ENCODE measurements at places on chromosomes 2 and 18. TPM values are rescaled to one million over a fixed set of nuclear protein-coding genes. Genes with fewer than 3 reads are reported as not detected.

The CDCA7 gene
- 128 TPM for total RNA-seq

The LRP2 gene
- total RNA-seq: 0.09 TPM

The NLRC4 gene
- total RNA-seq: 0.16 TPM

The C2orf92 gene
- total RNA-seq: 21.8 TPM

The HJURP gene
- total RNA-seq: 52.4 TPM

The RNF125 gene
- 82.5 TPM for total RNA-seq

The SPATA3 gene
- not detected for total RNA-seq

The SLC9A4 gene
- total RNA-seq: 0.09 TPM

DNA sequence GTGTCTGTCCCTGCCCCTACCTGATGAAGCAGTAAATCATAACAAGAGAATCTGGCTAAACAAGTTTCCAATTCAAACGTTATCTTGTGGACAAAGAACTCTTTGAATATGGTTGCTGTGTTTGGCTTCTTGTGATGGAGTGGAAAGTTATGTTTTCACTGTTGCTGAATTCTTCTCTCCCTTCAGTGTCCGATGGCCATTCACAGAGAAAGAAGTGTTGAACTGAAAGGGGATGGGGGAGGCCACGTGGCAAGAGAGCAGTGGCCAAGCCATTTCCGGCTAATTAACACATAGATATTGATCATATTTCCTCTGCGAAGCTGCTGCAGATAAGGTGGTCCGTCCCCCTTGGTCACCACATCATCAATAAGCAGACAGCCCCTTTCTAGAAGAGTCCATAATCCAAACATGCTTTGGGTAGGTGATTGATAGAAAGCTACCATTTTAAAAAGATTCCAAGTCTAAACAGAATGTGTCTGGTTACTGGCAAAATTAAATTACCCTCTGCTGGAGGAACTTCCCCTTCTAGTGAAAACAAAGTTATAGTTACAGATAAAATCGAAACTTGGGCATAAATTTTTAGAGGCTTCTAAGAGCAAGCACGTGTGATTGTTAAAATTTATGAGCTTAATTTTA, 36.9 kb upstream of the FZD7 start:
- H3K4me1 ChIP-seq: no peaks in the 10 kb centered on the region
- H3K27me3 ChIP-seq: peaks cover 4% of the 10 kb centered on the region
- no peak overlapping the region for H3K27ac ChIP-seq
- no peak for DNase-seq
- H3K36me3 ChIP-seq: no peaks in the 10 kb centered on the region
- no peak overlapping the region for H3K4me3 ChIP-seq

- DNase-seq: peak; percentile 23
- H3K36me3 ChIP-seq: peaks cover 5% of the 10 kb centered on the region
Measured at GRCh38 chr2:232420463-232421188, 14.0 kb downstream of the ALPG start.

- H3K4me1 ChIP-seq: no peaks in the 10 kb centered on the region
- H3K36me3 ChIP-seq: no peaks in the 10 kb centered on the region
- no peak overlapping the region for H3K4me3 ChIP-seq
- peaks cover 18% of the 10 kb centered on the region for H3K27me3 ChIP-seq
Measured at GRCh38 chr2:69222953-69223658, 163.9 kb downstream of the GFPT1 start.

- DNase-seq: no peak
- H3K4me3 ChIP-seq: no peak overlapping the region
- no peaks in the 10 kb centered on the region for H3K27me3 ChIP-seq
- no peaks in the 10 kb centered on the region for H3K36me3 ChIP-seq
- no peak overlapping the region for H3K27ac ChIP-seq
Measured at GRCh38 chr2:219020604-219021365, 20.5 kb downstream of the CFAP65 start.

- no peak overlapping the region for H3K27ac ChIP-seq
- H3K27me3 ChIP-seq: peaks cover 6% of the 10 kb centered on the region
- H3K4me3 ChIP-seq: no peak overlapping the region
- DNase-seq: no peak
- H3K36me3 ChIP-seq: no peaks in the 10 kb centered on the region
Measured at GRCh38 chr2:149224543-149224942, 105.8 kb upstream of the LYPD6 start.

- no peak overlapping the region for H3K27ac ChIP-seq
- no peaks in the 10 kb centered on the region for H3K4me1 ChIP-seq
- peaks cover 11% of the 10 kb centered on the region for H3K27me3 ChIP-seq
- no peak for DNase-seq
- no peaks in the 10 kb centered on the region for H3K36me3 ChIP-seq
Measured at GRCh38 chr2:88859461-88859860, 168.0 kb downstream of the RPIA start.

GRCh38 chr18:45854036-45854586, 28.6 kb downstream of the SIGLEC15 start:
- H3K4me3 ChIP-seq: no peak overlapping the region
- no peak overlapping the region for H3K27ac ChIP-seq
- H3K4me1 ChIP-seq: no peaks in the 10 kb centered on the region
- peaks cover 66% of the 10 kb centered on the region for H3K36me3 ChIP-seq
- no peaks in the 10 kb centered on the region for H3K27me3 ChIP-seq
- DNase-seq: no peak

GRCh38 chr2:228318218-228318617, 136.7 kb upstream of the SPHKAP start:
- H3K4me3 ChIP-seq: no peak overlapping the region
- DNase-seq: no peak
- H3K27me3 ChIP-seq: no peaks in the 10 kb centered on the region
- H3K4me1 ChIP-seq: no peaks in the 10 kb centered on the region

- H3K27me3 ChIP-seq: no peaks in the 10 kb centered on the region
- H3K27ac ChIP-seq: no peak overlapping the region
- no peak for DNase-seq
- H3K4me1 ChIP-seq: peaks cover 9% of the 10 kb centered on the region
- H3K4me3 ChIP-seq: no peak overlapping the region
- H3K36me3 ChIP-seq: no peaks in the 10 kb centered on the region
Measured at GRCh38 chr2:20107776-20108175, 56.3 kb upstream of the LAPTM4A start.
